ENCODE measurements at places on chromosomes 2 and 18.

DNA sequence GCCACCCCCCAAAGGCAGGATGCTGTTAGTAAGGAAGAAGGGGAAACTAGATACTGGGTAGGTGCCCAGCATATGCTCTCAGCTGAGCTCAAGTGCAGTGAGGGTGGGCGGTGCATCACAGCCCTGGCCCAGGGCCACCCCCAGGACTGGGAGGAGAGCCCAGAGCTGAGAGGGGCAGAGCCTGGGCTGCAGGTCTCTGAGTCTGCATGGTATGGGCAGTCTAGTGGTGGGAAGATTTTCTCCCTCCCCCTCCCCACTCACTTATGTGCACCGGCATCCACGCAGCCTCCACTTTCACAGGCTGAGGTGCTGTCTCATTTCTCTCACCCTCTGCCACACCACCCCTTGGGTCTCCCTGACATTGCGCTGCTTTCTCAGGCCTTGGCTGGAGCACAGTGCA is 48.5 kb upstream of the CAB39 start:
- no peak for DNase-seq

DNA sequence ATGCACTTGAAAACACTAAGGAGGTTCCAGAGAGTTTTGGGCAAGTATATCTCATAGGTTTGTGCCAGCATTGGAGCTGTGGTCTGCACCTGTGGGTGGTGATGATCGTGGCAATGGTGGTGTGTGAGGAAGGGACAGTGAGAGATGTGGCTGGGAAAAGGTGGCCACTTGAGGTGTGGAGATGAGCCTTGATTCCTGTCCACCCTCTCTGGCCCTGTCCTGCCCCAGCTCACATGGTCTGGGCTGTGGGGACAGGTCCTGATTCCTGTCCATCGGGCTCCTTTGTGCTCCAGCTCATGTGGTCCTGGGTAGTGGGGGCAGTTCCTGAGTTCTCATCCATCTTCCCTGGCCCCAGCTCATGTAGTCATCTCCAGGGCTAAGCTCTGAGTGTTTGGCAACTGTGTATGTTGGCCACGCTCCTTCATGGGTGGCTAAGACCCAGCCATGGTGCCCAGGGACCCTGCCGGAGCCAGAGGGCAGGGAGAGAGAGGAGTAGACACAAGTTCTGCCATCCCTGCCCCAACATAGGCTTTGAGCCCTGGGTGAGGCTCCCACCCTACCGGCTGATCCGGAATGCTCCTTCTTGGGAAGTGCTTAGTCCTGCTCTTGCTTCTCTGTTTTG is 294.4 kb upstream of the HDAC4 start:
- DNase-seq: no peak

DNA sequence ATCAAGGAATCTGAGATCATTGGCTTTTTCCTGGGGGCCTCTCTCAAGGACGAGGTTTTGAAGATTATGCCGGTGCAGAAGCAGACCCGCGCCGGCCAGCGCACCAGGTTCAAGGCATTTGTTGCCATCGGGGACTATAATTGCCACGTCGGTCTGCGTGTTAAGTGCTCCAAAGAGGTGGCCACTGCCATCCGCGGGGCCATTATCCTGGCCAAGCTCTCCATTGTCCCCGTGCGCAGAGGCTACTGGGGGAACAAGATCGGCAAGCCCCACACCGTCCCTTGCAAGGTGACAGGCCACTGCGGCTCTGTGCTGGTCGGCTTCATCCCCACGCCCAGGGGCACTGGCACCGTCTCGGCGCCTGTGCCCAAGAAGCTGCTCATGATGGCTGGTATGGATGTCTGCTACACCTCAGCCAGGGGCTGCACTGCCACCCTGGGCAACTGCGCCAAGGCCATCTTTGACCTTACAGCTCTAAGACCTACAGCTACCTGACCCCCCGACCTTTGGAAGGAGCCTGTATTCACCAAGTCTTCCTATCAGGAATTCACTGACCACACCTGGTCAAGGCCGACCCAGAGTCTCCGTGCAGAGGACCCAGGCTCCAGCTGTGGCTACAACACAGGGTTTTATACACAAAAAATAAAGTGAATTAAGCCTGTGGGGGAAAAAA is 141.8 kb downstream of the SOCS6 start:
- DNase-seq: no peak

GRCh38 chr2:64203858-64204632 is 59.8 kb upstream of the PELI1 start:
- peak; percentile 66 for DNase-seq

GRCh38 chr18:57446322-57446721 is 11.1 kb downstream of the ONECUT2 start:
- DNase-seq: no peak

GRCh38 chr18:48833701-48834412 is 116.9 kb downstream of the SMAD7 start:
- peak; percentile 60 for DNase-seq

DNA sequence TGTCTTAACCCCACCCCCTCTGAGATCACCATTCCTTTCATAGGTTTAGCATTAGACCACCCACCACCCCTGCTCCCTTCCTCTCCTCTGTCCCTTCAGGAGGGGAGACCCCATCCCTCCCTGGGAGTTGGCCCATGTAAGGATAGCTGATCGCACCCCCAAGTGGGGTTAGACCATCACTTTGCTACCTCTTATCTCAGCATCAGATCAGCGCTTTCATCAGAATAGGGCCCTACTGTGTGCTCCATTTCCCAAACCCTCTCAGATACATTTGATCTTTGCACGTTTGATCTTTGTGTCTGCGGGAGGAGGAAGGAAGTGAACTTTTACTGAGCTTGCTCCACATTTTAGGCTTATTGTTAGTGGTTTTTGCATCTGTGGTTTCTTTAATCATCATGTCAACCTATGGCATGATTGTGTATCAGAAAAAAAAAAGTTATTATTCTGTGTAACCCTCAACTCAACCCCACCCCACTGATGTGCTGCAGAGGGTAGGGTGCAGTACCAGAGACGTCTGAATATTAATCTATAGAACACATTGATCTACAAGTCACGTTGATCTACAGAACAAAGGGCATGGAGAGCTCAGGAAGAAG is 81.2 kb downstream of the PDCL3 start:
- no peak for DNase-seq

DNA sequence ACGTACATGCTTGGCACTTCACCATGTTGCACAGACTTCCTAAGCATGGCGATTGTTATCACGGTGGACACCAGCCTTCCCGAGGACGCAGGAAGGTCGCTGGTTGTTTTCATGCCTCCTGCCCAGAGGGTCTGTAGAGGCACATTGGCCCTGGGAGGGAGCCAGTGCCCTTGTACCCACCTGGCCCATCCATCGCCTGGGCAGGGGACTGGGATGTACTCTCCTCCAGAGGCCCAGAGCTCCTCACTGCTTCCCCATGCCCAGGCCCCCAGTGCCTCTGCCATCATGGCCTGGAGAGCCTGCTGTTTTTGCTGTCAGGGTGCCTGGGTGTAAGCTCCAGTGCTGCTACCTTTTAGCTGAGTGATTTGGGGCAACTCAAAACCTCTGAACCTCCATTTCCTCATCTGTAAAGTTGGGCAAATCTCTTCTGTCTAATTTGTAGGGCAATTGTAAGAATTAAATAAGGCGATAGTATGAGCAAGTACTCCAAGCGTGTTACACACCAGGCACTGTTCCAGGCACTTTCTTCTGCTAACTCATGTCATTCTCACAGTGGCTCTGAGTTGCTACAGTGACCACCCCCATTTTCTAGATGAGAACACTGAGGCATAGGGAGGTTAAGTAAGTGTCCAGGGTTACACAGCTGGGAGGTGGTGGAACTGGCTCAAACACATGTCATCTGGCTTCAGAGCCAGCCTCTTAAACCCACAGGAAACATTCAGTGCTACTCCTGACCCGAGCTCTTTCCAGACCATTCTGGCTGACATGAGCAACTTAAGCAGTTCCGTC is 45.3 kb downstream of the GREB1 start:
- DNase-seq: no peak

GRCh38 chr2:10126632-10127026 is 4.1 kb downstream of the RRM2 start:
- no peak for DNase-seq

DNA sequence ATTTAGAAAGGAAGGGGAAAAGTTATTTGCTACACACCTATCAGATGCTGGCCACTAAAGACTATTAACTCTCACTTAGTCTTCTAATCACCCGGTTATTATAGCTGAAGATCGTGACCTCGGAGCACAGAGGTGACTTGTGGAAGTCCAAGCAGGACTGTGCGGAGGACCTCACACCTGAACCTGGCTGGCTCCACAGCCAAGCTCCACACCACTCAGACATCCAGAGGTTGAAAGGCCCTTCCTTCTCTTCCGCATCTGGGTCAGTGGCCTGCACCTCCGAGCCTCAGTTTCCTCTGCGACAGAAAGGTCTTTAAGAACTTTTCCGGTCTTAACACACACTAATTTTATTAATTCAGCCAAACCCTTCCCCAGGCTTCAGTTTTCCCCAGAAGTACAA is 57.9 kb downstream of the TNS1 start:
- no peak for DNase-seq

- DNase-seq: peak; percentile 37
These were observed 445 bp downstream of the PRPF40A start for GRCh38 chr2:152716805-152717227.

- no peak for DNase-seq
These were observed 336.1 kb downstream of the RBM43 start for GRCh38 chr2:150925611-150926010.

DNA sequence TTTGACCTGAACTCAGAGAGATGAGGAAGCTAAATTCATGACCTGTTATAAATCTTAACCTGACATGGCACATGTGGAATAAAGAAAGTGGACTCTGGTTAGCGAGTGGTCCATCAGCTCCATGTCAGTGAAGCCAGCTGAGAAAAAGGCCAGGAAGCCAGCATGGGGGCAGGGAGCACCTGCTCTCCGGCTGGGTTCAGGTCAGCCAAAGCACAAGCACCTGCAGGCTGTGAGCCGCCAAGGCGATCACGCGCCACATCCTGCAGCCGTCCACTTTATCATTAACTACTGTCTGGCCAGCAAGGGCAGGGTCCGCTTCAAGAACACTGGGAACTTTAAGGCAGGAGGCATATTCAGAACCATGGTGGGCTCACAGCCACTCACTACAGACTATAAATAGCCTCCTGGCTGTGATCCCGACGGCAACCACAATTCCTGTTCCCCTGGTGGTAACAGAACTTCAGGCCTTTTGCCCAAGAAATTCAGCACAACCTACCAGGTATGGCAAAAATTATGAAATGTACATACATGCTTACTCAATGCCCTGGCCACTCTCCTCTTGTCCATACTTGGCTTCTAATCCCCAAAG is 35.5 kb downstream of the ACVR1 start:
- DNase-seq: no peak

GRCh38 chr2:190094316-190094871 is 31.9 kb upstream of the MSTN start:
- no peak for DNase-seq

GRCh38 chr2:19540739-19541525 is 182.5 kb upstream of the OSR1 start:
- DNase-seq: no peak

- DNase-seq: no peak
These were observed 143.4 kb upstream of the SMAD7 start for GRCh38 chr18:49094136-49094535.

- DNase-seq: peak; percentile 63
These were observed 40.8 kb upstream of the RPRM start for GRCh38 chr2:153519257-153519875.

- no peak for DNase-seq
These were observed 51.8 kb downstream of the FSIP2 start for GRCh38 chr2:185790361-185790760.

- peak; percentile 45 for DNase-seq
These were observed 77.0 kb downstream of the MBD2 start for GRCh38 chr18:54147439-54147838.

- DNase-seq: no peak
These were observed 15.8 kb upstream of the ASPRV1 start for GRCh38 chr2:69977186-69977585.

DNA sequence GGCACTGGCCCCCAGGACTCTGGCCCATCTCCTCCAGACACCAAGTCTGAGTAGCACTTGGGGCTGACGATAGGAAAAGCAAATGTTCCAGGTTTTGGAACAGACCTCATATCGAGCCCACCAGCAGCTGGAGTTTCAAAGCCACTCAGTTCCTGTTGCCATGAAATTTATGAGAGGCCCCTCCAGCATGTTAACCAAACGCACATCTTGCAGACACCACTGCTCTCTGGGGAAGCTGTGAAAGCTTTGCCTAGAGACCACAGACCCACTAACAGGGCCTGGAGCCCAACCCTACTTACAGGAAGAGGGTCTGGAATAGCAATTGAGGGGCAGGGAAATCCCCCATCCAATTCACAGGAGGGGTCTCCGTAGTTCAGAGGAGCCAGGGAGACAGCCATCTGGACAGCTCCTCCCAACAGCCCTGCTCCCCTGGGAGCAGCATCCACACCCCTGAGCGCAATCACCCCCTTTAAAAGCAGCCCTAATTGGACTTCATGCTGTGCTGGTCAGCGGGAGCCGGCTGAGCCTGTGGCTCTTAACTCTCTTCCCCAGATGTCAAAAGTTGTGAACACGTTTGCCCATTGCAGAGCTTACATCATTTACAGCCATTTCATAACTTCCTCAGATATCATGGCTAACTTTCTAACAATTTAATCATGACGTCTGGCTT is 81.3 kb downstream of the TGFA start:
- no peak for DNase-seq

- DNase-seq: no peak
These were observed 81.5 kb upstream of the STON1 start for GRCh38 chr2:48448274-48449061.

Measured in stimulated activated CD4-positive, alpha-beta T cell treated with anti-CD3 and anti-CD28 coated beads, Interleukin-4, amount 100 ng/mL, for 24 hours (primary cell).